ENCODE measurements at places on chromosomes 6 and 20.

DNA sequence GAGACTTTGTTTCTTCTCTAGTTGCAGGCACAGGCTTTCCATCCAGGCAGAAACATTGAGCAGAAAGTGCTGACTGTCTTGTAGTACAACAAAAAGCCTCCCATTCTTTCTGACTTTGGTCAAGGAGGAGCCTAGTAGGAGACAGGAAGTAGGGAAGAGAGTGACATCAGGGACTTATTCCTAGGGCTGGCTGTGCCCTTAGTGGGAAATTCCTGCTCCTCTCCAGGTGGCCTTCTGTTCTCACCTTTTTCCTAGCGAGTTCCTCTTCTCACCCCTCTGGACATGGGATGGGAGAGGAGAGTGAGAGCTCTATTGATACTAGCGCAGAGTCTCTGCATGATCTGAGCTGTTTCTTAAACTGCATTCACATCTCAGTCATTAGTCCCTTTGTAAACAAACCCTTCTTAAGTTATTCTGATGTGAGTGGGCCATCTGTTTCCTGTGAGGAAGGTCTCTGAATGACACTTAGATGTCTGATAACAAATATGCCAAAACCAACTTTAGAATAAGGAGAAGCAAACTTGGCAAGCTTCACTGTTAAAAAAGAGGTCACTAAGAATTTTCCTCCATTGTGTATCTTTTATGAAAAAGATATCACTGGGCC, 455.0 kb downstream of the GJA1 start:
- no peak for DNase-seq

GRCh38 chr6:106751501-106752252, 122.3 kb downstream of the QRSL1 start:
- peak; percentile 55 for DNase-seq

DNA sequence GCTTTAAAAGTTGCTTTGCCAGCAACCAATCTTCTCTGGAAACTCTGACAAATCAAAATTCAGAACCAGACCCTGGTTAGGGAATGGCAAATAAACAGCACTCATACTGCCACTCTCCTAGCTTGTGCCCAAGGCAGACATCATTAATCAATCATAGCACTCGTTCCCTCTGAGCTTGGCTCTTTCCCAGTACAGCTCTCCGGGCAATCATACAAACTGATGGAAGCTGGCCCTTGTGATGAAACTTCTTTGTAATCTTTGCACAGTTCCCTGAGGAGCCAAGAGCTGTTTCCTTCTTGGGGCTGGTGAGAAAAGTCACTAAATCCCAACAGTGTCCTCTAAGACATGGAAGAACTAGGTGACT, 34.7 kb downstream of the KIAA1755 start:
- no peak for DNase-seq

- no peak for DNase-seq
Measured at GRCh38 chr6:150697515-150697914, 97.8 kb downstream of the PLEKHG1 start.

- DNase-seq: no peak
Measured at GRCh38 chr6:14540810-14541540, 423.4 kb downstream of the CD83 start.

DNA sequence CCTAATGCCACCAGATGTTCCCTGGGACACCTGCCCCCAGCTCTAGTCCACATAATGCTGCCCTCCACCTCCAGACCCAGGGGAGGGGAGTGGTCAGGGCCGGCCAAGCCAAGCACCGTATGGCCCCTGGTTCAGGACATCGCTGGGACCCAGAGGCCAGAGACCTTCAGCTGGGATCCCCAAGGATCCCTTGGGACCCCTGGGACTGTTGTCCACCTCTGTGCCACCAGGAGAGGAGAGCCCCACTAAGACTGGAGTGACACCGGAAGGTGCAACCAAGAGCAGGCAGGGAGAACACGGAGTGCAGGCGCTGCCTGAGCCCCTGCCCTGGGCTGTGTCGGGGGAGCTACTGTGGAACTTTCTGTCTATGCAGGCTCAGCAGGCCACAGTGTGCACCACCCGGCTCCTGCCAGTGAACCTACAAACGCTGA, 43.6 kb downstream of the CTCFL start:
- no peak for DNase-seq

GRCh38 chr6:89411145-89412070, 665 bp downstream of the RRAGD start:
- DNase-seq: no peak

GRCh38 chr20:47860049-47860830, 75.0 kb upstream of the SULF2 start:
- no peak for DNase-seq

DNA sequence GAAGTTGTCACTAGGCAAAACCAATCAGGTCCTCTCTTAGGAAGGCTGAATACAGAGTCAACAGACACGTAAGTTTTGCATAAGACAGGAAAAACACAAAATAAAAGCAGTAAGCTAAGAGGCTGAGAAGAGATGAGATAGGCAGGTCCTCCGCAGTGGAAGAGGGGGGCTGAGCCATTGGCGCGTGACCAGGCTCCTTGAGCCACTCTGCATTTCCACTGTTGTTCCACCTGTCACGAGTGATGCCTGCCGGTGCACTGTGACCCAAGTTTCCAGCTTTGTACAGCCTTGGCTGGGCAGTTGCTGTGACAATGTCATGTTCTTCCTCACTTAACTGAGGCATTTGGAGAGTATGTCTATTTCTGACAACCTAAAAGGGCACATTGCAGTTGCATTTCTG, 58.6 kb downstream of the NUDT3 start:
- no peak for DNase-seq

- DNase-seq: no peak
Measured at GRCh38 chr20:43170771-43171170, 18.9 kb downstream of the PTPRT start.

DNA sequence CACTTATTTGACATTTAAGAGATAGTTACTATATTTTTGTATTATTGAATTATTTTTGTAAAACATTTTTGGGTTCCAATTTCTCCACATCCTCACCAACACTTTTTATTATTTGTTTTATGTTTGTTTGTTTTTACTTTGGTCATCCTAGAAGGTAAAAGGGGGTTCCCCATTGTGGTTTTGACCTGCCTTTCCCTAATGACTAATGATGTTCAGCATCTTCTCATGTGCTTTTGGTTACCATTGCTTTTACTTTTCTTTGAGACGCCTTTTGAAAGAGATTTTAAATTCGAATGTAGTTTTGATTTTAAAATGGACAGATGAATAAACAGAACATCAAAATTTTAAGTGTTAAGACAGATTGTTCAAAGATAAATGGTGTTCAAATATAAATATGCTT, 46.9 kb downstream of the AK9 start:
- peak; percentile 63 for DNase-seq

- DNase-seq: no peak
Measured at GRCh38 chr6:27066381-27066780, 181.1 kb upstream of the PRSS16 start.

DNA sequence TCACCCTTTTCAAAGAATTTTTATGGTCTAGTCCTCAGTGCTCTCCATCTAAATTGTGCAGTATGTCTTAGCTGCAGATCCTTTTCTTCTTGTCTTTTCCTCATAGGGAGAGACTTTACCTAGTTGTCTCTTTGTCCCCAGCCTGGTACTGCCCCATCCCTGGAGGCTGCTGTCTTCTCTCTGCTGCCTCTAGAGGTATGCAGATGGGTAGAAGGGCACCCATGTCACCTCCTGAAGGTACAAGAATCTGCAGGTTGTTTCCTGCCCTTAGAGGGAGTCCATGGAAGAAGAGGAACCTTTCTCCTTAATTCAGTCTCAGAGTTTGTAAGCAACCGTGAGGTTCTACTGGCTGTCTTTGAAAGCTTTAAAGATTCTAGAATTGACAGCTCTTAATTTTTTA, 39.1 kb downstream of the MCM8 start:
- DNase-seq: no peak

DNA sequence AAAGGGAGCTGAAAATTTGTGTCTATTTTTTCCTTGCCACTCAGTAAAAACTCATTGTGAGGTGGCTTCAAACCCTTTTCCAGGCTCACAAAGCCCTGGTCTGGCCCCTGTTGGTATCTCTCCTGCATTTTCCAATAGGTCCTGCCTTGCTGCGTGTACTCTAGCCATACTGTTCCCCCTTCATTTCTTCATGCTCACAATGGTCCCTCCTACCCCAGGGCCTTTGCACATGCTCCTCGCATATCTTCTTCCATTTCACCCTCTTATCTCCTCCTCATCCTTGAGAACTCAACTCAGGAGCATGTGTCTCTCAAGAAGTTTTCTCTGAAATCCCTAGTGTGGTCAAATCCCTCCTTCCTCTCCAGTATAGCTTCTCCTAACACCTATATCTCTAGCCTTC, 186.6 kb downstream of the MBOAT1 start:
- DNase-seq: no peak

DNA sequence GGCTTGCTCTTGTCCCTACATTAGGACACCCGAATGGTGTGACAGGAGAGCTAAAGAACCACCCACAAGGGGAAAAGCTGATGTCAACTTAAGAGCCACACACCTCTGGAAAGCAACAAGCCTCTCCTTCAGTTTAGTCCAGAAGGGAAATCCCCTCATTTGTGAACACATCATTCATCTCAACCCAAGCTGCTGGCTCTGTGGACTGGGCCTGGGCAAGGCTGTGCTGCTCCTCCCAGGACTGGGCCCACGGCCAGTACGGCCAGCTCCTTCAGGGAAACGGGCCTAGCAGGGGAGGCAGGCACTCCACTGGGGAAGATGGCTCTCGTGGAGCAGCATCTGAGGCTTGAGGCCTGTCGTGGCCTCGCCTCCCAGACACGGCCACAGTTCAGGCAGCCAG, 12.8 kb upstream of the SLC4A11 start:
- peak; percentile 31 for DNase-seq

GRCh38 chr6:57029213-57029612, 17.3 kb upstream of the KIAA1586 start:
- DNase-seq: no peak

GRCh38 chr6:109595998-109596397, 95.0 kb downstream of the AK9 start:
- DNase-seq: peak; percentile 25

DNA sequence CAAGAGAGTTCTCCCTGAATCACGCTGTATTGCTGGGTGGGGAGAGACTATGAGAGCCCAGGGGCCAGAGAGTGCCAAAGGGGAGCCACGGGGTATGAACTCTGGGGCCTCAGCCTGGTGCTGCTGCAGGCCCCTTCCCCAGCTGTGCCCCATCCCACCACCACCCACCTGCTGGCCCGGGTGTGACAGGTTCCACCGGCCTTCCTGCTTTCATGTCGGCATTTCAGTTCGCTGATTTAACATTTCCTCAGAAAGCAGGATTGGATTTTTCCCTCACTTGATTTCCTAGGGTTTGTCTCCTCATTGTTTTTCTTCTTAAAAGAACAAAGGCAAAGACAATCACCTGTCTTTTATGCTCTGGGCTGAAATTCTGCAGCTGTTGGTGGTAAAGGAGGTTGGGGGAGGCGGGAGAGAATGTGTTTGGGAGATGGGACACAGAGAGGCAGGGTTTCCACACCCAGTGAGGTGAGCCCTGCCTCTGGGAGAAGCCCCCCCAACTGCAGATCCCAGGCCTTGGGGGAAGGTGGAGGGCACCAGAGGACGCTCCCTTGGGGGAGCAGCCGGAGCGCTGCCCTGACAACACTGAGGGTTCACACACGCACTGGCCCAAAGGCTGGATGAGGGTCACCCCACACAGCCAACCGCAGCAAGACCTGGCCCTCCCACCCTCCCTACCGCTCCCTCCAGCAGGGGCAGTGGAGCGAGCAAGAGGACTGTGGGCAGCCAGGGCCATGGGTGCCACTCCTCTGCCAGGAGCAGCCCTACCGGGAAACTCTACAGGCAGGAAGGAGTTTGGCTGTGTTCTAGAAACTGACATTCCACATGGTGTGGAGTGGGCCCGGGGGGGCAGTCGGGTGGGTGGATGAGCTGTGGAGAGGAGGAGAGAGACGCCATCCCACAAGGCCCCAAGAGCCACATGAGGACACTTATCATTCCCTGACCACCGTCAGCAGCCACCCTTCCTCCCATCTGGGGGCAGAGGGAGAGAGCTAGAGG, 10.5 kb upstream of the MLN start:
- DNase-seq: no peak

DNA sequence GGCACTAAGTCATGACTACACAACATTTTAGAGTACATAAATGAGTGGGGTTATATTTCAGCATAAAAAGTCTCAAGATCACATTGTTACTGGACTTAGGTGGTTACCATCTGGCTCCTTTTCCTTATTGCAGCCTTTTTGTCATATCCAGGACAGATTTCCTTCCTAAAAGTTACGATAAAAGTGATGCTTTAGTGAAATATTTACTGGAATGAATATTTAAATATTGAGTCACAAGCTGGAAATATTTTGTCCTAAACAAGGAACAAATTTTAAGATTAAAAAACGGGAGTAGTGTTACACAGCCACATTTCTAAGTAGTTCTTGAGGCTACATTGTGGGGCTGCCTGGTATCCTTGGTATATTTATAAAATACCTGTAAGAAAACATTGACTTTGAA, 52.2 kb downstream of the CDC40 start:
- no peak for DNase-seq

DNA sequence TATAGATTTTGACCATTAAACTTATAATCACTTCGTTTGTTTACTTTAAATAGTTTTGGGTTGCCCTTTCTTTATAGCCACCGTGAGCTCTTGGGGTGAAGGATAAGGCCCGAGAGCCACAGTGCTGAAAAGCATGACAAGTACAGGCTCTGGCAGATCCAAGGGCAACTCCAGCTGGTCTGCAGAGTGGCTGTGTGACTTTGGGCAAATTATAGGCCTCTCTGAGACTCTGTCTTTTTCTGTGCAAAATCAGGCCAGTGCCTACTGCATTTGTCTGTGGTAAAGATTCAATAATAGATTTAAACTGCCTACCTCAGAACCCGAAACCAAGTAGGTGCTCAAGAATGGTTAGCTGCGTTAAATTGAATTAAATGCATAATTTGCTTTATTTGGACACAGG, 511.3 kb downstream of the QKI start:
- no peak for DNase-seq

- DNase-seq: no peak
Measured at GRCh38 chr6:148704400-148705246, 42.2 kb upstream of the UST start.

GRCh38 chr20:43955062-43955749, 40.6 kb downstream of the TOX2 start:
- DNase-seq: peak; percentile 99

Data from A172 (cell line).